ENCODE measurements at places on chromosomes 6 and 20.

- no peak for DNase-seq
Measured at GRCh38 chr6:129704708-129705107, 5.3 kb downstream of the ARHGAP18 start.

DNA sequence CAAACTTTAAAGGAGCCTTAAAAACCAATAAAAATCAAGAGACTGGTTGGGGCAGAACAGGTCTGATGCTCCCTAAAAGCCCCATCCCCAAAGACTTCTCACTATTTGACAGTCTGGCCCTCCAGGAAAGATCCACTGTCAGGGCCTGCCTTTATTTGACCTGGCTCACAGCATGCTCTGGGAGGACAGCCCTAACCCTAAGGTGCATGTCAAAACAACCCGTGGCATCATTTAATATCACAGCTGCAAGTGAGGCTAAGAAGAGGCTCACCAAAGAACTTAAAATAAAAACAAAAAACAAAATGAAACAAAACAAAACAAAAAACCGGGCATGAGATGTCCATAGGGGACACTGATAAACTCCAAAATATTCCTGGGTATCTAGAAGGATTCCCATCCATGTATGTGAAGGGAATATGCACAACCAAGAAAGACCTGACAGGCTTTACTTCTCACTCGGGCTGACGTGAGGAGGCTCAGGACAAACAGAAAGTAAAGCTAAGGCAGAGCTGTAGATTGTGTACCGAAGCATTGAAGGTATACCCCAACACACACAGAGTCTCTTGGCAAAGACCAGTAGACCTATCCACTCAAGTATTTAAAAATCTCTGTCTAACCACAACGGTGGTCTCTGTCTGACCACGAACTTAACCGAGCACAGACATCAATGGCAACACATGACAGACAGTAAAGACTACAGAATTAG lies 57.3 kb downstream of the AHI1 start:
- no peak for DNase-seq

- DNase-seq = no peak
Measured at GRCh38 chr6:33171016-33171879, 21.0 kb downstream of the COL11A2 start.

DNA sequence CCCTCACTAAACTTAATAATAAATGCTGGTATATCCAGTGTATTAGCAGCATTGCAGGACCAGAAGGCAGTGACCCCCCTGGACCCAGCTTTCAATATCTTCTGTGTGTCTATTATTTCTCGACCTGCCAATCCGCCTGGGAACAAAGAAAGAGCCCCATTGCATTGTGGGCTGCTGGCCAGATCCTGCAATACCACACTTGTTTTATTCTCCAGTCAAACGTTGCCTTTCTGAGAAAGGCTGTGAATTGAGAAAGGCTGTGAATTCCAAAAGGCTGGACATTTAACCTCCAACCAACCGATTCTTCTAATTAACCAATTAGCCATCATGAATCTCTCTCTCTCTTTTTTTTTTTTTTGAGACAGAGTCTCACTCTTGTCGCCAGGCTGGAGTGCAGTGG lies 1.5 kb upstream of the MTO1 start:
- DNase-seq = no peak

GRCh38 chr6:144939921-144940320 lies 654.8 kb downstream of the UTRN start:
- DNase-seq = no peak

- DNase-seq = no peak
Measured at GRCh38 chr20:2890742-2891141, 17.5 kb downstream of the PTPRA start.

- no peak for DNase-seq
Measured at GRCh38 chr20:38617830-38618196, 16.2 kb downstream of the ARHGAP40 start.

- DNase-seq = no peak
Measured at GRCh38 chr6:142886431-142887170, 58.4 kb downstream of the HIVEP2 start.

DNA sequence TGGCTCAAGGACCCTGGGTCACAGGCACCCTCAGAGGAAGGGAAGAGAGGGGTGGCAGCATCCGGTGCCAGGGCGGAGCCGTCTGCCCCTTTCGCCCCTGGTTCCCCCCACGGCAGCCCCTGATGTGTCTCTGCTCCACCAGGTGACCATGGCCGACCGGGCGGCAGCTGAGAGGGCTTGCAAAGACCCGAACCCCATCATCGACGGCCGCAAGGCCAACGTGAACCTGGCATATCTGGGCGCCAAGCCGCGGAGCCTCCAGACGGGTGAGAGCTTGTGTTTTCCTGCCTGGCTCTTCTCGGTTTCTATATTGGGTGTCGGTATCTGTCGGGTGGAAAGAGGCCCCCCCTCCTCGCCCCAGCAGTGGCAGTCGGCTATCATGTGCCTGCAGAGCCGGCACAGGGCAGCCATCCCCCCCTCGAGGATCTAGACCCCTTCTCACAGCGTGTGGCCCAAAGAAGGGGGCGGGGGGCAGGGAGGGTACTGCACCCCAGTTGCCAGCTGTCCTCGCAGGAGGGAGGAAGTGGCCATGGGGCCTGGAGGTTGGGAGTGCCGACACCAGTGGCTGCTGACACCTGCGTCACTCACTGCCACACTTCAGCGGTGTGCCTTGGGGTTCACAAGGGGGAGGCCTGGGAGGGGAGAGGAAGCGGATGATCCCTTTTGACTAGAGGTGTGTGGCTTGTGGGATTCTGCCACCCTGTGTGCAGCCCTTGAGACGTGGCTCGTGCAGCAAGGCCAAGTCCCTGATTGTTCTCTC lies 1.5 kb downstream of the RBM38 start:
- DNase-seq = no peak

- no peak for DNase-seq
Measured at GRCh38 chr6:38518511-38519304, 121.0 kb downstream of the BTBD9 start.

- DNase-seq = no peak
Measured at GRCh38 chr20:49850463-49851230, 38.0 kb downstream of the SLC9A8 start.

- no peak for DNase-seq
Measured at GRCh38 chr6:137800762-137801161, 66.3 kb upstream of the TNFAIP3 start.

DNA sequence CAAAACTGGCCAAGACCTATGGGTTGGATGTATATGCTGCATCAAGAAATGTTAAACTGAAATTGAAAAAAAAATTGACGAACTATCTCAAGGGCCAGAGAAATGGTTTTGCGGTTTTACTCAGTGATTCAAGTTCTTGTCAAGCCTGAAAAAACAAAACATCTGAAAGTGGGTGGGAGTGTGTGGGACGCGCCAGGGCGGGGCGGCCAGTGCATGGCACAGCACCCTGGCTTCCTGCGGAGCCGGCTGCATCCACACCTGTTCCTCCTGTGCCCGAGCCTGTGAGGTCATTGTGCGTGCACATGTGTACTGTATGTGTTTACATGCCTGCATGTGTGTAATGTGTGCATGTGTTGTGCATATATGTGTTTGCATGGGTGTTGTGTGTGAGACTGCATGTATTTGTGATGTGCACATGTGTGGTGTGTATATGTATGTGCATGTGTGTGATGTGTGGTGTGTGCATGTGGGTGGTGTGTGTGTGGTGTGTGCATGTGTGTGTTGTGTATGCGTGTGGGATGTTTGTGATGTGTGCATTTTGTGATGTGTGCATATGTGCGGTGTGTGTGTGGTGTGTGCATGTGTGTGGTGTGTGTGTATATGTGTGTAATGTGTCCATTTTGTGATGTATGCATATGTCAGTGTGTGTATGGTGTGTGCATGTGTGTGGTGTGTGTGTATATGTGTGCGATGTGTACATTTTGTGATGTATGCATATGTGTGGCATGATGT lies 59.8 kb downstream of the CDH4 start:
- no peak for DNase-seq

DNA sequence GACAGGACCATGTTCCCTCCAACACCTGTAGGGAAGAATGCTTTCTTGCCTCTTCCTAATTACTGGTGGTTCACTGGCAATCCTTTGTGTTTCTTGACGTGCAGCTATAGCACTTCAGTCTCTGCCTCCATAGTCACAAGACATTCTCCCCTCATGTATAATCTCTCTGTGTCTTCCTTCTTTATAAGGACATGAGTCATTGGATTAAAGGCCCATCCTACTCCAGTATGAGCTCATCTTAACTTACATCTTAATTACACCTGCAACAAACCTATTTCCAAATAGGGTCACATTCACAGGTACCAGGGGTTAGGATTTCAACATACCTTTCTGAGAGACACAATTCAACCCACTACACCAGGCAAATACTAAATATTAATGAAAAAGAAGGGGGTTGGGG lies 213.6 kb downstream of the RNGTT start:
- DNase-seq = no peak

- DNase-seq = no peak
Measured at GRCh38 chr6:157291356-157291755, 32.0 kb downstream of the TMEM242 start.

DNA sequence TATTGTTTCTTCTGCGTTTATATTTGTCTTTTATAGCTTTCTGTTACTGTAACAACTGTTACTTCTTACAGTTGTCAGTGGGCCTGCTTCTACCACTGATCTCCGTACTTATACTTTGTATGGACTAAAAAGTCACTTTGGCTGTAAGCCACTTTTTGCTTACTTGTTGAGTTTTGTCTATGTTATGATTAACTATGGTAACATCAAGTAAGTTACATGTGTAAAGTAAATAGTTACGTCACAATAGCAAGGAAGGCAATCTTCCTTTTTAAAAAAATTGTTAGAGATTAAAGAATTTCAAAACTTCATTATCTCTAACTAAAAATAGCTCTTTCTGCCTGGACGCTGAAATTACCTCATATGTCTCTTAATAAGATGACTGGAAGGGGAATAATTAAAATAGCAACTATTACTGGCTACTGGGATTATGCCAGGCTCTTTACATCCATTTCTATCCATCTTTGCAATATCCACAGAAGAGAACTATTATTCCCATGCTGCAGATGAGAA lies 10.9 kb downstream of the TFB1M start:
- no peak for DNase-seq

DNA sequence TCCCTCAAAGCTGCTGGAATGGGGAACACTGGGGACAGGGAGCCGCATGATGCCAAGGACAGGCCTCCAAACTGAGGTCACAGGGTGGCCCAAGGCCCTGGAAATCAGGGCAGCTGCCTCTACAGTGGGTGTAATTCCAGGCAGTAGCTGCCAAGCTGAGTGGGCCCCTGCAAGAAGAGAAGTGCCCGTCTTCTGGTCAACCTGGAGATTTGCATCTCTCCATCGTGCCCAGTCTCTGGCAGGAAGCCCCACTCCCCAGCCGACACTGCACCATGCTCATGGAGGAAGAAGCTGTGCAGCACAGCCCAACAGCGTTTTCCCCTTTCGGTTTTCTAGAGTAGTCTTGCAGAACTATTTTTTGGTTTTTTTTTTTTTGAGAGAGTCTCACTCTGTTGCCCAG lies 2.2 kb upstream of the FAM209A start:
- DNase-seq = no peak

- DNase-seq = peak; percentile 72
Measured at GRCh38 chr20:45833883-45834796, 541 bp downstream of the SNX21 start.

GRCh38 chr6:151765444-151765886 lies 42.0 kb upstream of the ESR1 start:
- DNase-seq = peak; percentile 70

- no peak for DNase-seq
Measured at GRCh38 chr20:44447827-44448419, 27.8 kb upstream of the TTPAL start.

GRCh38 chr20:62622877-62623487 lies 19.3 kb upstream of the SLCO4A1 start:
- no peak for DNase-seq

DNA sequence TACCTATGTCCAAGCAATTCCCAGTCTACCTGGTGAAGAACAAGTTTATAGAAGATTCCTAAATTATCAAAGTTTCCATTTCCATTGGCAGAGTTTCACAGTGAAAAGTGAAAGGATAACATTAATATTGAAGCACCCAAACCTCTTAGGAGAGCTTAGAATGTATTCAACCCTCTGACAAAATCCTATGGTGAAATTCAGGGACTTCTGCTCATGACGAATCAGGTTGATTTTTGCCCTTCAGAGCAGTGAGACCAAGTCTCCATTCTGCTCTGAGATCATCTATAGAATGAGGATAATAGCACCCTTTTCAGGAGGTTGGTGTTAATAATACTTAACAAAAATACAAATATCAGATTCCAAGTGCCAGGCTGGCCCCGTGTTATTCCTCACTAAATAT lies 15.5 kb downstream of the SERPINB1 start:
- no peak for DNase-seq

DNA sequence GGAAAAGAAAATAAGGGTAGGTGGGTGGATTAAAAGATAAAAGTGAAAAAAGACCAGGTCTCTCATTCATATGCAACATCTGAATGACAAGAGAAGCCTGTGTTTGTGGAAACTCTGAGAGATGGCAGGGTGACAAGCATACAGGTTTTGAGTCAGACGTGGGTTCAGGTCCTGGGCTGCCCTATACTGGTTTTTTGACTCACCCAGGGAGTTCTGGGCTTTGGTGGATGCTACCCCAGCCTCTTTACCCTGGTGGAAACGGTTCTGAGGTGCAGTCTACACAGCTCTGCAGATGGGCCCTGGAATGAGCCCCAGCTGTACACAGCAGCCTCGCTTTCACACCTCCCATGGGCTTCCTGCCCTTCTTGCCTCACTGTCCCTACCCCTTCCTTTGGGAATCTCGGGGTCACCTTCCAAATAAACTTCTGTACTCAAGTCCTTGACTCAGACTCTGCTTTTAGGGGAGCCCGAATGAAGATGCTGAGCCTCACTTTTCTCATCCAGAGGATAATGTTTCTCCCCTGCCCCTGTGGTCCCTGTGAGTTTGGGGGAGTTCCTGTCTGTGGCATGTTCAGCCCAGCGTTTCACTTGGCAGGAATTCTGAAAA lies 77.7 kb upstream of the CLDN20 start:
- no peak for DNase-seq

GRCh38 chr20:2173186-2173585 lies 71.6 kb downstream of the STK35 start:
- no peak for DNase-seq

DNA sequence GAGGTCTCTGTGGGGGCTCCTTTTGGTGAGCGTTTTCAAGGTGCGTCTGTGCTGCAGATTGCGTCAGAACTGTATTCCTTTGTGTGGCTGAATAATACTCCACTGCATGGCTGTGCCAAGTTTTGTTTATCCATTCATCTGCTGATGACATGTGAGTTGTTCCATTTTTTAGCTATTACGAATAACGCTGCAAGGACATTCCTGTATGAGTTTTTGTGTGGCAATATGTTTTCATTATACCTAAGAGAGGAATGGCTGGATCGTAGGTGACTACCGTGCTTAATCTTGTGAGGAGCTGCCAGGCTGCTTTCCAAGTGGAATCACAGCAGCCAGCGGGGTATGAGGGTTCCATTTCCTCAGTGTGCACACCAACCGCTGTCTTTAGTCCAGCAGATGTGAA lies 1.1 kb upstream of the DACT2 start:
- DNase-seq = no peak

- DNase-seq = peak; percentile 75
Measured at GRCh38 chr20:47040506-47041125, 146.0 kb downstream of the EYA2 start.

DNA sequence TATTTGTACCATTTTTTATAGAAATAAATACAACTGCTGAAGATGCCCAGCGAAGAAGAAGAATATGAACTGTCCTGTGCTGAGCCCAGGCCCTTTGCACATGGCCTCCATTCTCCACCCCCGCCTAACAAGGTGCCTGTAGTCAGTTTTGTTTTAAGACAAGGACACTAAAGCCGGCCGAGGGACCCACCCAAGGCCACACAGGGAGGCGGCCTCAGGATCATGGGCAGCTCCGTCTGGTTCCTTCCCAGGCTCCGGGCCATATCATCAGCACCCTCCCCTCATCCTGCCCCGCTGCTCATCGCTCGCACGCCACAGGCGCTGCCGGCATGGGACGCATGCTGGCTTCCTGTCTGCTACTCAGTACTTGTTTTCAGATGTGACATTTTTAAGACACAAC lies 21.3 kb downstream of the PSMG4 start:
- no peak for DNase-seq

Data from NCI-H146 (cell line).